Right kidney (tissue), 9 donors: ENCODE measurements at places on chromosomes 13 and 19.

GRCh38 chr13:43650882-43651281 lies 135.9 kb downstream of the ENOX1 start:
- DNase-seq, result no peak

DNA sequence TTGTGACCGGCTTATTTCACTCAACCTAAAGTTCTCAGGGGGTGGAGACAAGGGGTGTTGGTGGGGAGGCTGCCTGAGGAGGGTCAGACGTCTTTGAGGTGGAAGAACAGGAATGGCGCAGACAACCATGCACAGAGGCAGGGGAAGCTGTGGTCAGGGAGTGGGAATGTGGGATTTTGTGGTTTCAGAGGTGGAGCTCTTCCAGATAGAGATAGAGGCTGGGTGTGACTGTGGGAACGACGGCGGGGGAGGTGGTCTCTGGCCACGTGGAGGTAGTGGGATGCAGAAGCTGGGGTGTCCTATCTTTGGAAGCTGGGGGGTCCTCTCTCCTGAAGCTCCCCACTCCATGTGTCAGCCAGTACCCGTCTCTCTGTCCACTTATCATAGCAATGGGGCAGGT lies 7.8 kb upstream of the KLK14 start:
- DNase-seq, result no peak

GRCh38 chr19:49338691-49339300 lies 3.6 kb downstream of the CD37 start:
- DNase-seq, result peak; percentile 70

DNA sequence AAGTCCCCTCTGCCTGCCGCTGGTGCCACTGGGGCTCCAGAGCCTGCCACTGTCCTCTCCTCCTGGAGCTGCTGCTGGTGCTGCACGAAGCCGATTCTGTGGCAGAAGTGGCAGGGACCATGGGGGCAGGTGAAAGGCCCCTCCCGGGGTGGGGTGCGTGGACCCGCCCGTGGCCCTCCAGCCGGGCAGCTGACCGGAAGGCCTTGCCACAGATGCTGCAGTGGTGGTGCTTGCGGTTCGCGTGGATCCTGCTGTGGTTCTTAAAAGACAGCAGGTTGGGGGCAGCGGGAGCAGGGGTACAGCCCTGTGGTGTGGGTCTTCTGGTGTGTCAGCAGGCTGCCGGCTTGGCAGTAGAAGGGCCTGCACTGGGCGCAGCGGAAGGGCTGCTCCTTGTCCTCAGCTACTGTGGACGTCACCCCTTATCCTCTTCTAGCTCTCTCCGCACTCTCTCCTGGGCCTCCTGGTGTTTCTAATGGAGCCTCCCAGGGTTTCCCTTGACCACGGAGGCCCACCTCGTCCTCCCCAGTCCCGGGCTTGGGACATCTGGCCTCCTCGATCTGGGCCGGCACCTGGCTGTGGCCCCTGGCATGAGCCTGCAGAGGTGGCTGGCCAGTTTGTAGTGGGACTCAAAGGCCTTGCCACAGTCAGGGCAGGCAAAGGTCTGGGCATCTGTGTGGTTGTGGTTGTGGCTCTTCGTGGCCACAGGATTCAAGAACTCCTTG lies 380.4 kb downstream of the OLFM4 start:
- no peak for DNase-seq

DNA sequence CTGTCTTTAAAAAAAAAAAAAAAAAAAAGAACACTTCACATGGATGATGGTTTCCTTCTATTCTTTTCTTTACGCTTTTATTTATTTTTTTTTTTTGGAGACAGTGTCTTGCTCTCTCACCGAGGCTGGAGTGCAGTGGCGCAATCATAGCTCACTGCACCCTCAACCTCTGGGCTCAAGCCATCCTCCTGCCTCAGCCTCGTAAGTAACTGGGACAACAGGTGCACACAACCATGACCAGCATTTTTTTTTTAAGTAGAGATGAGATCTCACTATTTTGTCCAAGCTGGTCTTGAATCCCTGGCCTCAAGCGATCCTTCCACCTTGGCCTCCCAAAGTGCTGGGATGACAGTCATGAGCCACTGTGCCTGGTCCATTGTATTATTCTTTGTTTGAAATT lies 24.3 kb downstream of the ANKRD27 start:
- DNase-seq, result no peak

DNA sequence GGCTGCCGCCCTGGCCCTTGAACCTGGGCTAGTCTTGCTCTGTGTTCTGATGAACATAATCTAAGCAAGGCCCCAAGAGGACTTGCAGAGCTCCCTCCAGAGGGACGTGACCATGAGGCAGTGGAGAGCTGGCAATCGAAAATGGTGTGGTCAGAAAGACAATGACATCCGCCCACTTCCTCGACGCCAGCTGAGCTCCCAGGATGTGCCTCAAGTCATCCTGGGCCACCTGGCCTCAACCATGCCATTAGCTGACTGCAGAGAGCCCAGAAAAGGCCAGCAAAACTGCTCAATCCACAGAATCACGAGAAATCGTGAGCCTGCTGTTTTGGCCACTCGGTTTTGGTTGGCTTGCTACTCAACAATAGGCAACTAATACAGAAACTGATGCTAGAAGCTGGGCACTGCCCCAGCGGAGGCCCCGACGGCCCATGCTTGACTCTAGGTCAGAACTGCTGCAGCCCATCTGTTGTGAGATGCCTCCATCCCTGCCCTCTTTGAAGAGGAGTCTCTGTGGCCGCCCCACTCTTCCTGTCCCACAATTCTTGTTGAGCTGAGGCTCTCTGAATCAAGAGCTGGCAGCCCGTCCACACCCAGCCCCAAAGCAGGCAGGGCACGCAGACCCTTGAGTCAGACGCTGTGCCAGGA lies 53.3 kb downstream of the STK24 start:
- DNase-seq, result no peak

DNA sequence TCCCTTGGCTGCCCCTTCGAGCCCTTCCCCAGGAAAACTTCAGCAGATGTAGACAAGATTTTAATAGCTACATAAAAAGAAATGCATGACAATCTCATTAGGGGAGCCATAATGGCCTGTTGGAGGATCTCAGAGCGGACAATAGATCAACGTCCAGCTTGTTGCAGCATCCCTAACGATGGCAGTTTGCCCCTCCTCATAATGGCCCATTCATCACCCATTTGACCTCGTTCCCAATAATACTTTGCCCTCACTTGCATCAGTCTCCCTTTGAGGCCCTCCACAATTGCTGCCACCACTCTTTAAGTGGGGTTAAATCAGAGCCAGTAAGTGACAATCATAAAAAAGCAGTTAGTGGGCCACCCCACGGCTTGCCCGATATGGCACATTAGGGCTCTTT lies 84.7 kb upstream of the PCDH8 start:
- DNase-seq, result no peak

DNA sequence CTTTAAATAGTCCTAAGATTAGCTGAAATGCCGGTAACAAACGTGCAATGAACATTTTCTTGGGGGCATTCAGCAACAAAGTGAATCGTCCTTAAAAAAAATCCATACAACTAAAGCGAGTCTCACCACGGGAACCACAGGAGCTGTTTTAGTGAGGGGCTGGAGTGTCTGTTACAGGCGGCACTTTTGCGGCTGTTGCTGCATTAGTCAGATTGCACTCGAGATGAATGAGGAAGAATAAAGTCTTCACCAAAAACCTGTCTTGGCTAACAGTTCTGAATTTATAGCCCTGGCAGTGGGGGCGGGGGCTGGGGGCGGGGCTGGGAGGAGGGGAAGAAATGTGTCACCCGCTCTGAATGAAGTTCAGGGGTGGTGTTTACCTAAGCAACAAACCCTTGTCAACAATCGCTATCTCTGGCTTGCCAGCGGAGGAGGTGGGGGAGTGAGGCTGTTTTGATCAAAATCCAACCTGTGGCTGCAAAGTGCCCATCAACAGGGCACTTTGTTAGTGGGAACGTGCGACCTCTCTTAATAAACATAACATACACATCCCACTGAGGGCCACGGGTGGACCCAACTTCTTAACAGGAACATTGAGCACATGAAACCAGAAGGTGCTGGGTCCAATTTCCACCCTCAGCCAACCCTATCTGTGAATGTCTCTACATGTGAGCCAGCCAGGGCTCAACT lies 44.5 kb downstream of the RFX2 start:
- DNase-seq, result peak; percentile 44

DNA sequence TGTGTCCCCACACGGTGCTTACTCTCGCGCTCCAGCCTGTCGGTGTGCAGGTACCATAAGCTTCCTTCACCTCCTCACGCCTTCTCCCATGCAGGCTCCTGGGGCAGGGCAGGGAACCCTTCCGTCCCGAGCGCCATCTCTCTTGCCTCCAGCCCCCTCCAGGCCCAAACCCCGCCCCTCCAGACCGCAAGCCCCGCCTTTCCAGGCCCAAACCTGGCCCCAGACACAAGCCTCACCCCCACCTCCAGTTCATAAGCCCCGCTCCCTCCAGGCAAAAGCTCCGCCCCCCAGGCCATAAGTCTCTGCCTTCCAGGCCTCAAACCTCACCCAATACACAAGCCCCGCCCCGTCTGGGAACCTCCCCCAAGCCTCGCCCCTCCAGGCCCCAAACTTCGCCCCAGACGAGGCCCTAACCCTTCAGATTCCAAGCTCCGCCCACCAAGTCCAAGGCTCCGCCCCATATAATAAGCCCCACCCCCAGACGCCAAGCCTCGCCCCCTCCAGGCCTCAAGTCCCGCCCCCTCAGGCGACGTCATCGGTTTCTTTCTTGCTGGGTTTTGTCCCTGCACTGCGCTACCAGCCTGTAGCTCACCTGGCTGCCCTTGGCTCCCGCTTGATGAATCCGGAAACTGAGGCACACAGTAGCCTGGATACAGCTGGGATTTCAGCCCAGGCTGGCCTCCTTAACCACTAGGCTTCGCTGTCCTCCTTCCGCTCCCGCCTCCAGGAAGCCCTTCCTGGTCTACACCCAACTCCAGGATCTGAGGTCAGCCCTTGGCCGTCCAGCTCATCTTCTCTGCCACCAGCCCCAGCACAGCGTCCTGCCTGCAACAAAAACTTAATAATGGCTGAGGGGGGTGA lies 16.1 kb downstream of the MKNK2 start:
- DNase-seq, result no peak
